ENCODE measurements at places on chromosomes 6 and 20.

DNA sequence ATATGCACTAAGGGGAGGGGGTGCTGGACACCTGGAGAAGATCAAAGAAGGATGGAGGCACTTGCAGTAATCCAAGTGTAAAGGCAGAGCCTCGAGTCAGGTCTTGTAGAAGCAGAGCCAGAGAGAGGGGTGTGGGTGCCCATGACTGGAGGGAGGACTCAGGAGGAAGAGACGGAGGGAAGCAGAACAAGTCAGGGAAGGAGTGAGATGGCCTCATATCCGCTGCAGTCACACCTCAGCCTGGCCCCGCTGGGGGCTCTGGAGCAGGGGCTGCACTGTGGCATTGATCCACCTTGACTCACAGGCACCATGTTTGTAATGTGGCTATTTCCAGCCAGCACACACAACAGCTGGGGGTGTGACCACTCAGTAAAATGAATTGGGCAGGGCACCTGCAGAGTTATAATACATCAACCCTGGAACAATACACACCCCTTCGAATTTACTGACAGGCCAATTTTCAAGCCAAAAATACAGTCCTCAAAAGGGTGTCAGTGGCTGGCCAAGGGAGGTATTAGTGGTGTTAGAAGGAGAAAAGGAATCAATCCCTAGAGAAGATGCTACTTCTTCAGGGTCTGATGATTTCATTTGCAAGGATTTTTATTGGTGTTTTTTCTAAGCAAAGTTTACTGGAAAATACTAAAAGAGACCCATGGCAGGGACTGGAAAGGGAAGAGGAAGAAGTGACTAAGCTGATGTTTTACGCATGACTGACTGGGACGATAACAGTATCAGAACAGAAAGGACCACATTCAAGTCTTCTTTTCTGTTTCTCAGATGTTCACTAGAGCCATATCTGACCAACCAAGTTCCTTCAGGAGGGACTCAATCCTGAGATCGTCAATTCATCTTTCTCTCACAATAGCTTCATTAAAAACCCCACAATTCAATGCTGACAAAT lies 18.9 kb upstream of the NXT1 start:
- no peak for DNase-seq

- peak; percentile 64 for DNase-seq
Observed at GRCh38 chr6:35368038-35368887, 25.9 kb downstream of the PPARD start.

- DNase-seq, result no peak
Observed at GRCh38 chr6:71707059-71707458, 179.3 kb upstream of the RIMS1 start.

- DNase-seq, result peak; percentile 26
Observed at GRCh38 chr20:50744143-50744792, 12.9 kb downstream of the PARD6B start.

- no peak for DNase-seq
Observed at GRCh38 chr20:54909702-54910101, 434.3 kb downstream of the DOK5 start.

DNA sequence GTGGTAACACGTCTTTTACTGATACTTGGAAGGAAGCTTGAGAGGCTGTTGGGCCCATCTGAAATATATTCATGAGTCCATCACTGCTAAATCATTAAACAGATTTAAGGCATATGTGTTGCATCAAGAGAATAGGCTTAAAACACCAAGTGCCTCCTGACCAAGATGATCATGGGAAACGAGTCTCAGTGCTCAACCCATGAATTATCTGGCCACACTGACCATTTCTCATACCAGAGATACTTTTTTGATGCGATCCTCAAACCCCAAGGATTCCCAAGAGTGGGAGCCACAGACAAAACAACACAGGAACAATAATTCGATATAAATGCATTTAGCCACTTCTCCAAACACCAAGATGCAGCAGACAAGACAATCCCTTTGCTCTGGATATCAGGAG lies 17.2 kb downstream of the HEY2 start:
- no peak for DNase-seq

GRCh38 chr6:169798764-169799473 lies 47.5 kb downstream of the ERMARD start:
- no peak for DNase-seq

GRCh38 chr6:105561486-105561885 lies 158.6 kb upstream of the PREP start:
- DNase-seq, result peak; percentile 18

DNA sequence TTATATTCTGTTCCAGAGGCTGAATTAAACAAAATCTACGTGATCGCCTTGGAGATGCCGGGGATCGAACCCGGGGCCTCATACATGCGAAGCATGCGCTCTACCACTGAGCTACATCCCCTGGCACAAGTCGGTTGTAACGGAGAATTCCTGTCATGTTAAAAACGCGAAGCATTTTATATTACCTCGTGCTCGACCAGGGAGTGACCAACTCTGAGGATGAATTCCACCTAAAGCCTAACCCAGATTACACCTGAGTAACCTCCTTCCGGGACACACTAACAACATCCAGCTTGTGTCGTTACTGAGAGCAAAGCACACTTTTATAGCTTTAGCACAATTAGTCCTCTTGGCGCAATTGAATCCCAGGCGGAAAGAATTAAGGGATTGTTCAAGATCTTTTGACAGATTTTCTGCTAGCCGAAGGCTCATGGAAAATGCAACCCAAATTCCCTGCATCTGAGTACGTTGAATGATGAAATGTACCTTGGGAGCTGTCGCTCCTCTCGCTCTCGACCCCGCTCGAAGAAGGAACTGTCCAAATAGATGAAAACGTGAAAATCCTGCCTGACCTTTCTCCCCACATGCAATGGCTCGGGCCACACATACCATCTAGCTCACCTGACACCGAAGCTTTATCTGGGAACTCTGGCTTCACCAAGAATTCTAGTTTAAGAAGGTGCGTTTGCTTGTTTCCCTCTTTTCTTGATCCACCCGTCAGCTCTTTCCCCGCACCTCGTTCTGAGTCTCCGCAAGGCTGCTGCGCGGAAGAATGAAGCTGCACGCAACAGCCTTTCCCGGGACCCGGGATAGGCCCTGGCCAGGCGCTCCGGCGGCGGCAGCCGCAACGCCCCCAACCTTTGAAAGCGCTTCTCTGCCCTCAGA lies 148.3 kb downstream of the GPX5 start:
- DNase-seq, result peak; percentile 39

GRCh38 chr20:20395903-20396568 lies 28.1 kb downstream of the INSM1 start:
- no peak for DNase-seq

DNA sequence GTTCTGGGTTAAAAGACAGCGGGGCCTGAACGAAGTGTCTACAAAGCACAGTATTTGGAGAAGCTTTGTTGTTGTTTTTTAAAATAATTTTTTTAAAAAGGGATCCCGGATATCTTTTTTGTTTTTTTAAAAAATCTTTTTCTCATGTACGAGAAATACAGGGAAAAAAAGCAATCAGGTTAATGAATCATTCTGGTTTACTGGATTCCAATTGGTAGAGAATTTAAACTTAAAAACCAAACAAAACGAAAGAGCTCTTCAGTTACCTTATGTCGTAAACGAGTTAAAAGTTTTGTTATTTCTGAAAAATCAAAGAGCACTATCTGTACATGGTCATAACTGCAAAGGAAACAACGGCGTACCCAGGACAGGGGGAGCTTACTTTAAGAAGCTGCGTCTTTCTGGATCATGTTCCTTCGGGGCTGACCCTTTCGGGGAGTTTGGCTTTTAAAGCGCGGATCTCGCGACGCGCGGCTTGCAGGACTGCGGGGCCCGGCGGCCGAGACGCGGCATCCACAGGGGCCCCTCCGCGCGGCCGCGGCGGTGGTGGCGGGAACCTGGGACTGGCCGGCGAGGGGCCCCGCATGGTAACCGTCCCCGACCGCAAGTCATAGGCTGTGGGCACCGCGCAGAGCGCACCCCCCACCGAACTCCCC lies 927 bp downstream of the IL20RA start:
- peak; percentile 14 for DNase-seq

DNA sequence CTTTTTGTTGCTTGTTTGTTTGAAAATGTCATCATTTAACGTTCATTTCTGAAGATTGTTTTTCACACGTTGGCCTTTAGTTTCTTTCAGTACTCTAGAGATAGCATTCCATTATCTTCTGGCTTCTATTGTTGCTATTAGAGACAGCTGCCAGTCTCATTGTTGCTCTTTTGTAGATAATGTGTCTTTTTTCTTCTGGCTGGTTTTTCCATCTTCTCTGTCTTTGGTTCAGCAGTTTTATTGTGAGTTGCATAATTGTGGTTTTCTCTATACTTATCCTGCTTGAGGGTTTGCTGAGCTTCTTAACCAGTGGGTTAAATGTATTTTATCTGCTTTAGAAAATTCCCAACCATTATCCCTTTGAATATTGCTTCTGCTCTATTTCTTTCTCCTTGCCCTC lies 23.2 kb upstream of the AIG1 start:
- no peak for DNase-seq

DNA sequence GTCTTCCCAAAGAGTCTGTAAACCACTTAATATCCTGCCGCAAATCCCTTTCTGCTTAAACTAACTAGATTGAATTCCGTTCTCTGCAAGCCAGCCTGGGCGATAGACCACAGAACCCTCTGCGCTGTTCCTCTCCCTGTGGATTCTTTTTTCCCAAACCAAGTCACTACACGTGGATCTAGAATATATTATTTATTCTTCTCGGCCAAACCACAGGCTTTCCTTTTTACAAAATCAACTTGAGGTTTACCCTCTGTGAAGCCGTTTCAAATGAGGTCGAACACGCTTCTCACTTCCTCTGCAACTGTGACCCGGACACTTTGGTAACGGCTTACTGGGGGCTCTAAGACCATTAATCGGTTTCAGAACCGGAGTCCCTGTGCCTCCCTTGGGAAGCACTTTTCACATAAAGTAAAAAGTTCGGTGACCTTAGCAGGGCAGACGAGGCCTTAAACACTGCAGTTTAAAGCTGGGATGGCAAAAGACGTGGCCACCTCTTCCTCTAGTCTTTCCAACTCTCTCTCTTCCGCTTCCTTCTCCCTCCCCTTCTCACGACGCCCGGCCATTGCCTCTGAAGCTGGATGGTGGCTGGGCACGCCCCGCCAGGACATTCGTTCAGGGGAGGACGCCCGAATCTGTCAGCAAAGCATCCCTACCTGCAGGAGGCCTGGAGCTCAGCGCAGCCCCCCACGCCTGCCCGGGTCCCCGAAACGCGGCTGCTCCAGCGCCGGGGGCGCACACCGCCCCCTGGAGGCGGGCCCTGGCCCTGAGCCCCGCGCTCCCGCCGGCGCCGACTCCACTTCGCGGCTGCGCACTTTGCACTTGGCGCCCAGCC lies 55.0 kb upstream of the FOXC1 start:
- peak; percentile 63 for DNase-seq

Measured in suppressor macrophage (primary cell).